EH (cell line): ENCODE measurements at places on chromosomes 11 and 22.
A peak's percentile ranks its signal among the peaks of the same experiment; 100 is the strongest.

- peak; percentile 25 for DNase-seq
Measured at GRCh38 chr22:19779685-19780268, 19.2 kb downstream of the TBX1 start.

- no peak for DNase-seq
Measured at GRCh38 chr11:134644476-134645456, 232.7 kb upstream of the B3GAT1 start.

GRCh38 chr22:46758121-46758520 lies 4.3 kb upstream of the TBC1D22A start:
- DNase-seq, result no peak

- DNase-seq, result peak; percentile 55
Measured at GRCh38 chr11:35318977-35319925, 100.1 kb downstream of the SLC1A2 start.

DNA sequence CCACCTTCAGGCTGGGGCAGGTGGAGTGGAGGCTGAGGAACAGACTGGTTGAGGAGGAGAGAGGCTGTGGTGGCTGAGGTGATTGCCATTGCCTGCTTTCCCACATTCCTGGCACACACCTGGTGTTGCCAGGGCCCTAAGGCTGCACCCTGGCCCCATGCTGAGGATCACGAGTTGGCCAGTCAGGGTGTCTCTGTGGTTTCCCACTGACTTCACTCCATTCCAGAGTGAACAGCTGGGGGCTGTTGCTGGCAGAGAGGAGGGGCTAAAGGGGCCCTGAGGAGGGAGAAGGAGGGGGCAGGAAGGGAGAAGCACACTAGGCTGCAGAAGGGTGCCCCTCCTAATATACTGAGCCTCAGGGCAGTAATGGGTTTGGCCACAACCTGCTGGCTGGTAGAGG lies 1.8 kb downstream of the TMEM86A start:
- no peak for DNase-seq

DNA sequence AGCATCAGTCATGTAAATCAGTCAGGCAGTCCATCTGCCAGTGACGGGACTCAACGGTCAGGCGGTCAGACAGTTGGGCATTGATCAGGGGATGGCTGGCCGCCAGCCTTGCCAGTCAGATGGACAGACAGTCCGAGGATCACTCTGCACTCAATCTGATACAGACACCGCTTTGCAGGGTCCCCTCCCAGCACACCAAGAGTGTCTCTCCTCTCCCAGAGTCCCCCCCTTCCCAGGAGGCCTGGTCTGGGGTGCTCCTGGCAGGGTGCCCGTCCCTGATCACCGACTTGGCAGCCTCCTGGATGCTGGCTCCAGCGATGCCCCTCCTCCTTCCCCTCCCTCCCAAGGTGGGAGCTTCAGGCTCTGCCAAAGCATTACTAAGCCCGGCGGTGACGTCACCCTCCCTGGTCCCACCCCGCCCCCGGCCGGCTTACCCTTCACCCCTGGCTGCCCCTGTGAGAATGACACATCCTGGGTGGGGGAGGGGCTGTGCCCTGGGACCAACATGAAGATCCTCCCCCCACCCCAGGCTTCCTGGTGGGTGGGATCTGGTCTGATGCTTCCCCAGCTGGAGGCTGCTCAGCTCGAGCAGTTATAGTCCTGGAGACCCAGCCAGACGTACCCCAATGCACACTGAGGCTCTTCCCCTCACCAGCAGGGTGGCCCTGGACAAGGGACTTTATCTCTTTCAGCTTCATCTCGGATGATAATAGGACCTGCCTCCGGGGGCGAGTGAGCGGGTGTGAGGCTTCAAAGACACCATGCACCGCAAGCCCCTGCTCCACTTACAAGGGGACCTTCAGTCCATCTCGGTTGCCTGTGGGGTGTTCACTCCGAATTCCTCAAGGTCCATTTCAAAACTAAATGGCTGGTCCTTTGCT lies 69.2 kb downstream of the CD82 start:
- peak; percentile 59 for DNase-seq

DNA sequence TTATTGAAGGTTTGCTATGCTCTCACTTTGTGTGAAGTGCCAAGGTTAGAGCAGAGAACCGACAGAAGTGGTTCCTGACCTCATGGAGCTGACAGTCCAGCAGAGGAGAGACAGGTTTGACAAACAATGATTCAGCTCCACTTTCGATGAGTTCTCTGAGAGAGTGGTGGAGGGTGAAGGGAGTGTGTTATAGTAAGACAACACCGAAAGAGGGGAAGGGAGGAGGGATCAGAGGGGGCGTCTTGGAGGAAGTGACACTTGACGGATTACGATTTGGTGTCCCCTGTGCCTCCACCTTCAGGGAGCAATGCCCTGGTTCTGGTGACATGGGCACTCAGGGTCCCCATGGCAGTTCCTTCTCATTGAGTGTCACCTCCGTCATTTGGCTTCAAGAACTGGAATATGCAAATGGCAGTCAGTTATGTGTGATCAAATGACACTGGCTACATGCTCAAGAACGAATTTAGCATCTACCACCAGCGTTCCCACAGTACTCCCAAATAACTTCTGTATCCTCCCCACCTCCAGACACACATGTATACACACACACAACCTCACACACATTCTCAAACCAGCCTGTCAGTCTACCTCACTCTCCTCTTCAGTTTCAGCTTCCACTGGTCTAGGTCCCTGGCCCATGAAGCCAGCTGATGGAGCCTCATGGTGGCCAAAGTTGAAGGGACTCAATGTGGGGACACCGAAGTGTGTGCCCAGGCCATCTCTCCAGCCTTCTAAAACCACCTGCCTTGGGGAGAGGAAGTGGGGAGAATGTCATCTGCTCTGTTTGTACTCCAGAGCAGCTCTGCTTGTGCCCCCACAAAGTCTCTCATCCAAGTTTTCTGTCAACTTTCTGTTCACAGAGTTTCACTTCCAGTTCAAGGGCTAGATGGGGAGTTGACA lies 31.4 kb upstream of the NUP160 start:
- no peak for DNase-seq

- no peak for DNase-seq
Measured at GRCh38 chr11:58485961-58486360, 21.9 kb downstream of the OR5B21 start.

DNA sequence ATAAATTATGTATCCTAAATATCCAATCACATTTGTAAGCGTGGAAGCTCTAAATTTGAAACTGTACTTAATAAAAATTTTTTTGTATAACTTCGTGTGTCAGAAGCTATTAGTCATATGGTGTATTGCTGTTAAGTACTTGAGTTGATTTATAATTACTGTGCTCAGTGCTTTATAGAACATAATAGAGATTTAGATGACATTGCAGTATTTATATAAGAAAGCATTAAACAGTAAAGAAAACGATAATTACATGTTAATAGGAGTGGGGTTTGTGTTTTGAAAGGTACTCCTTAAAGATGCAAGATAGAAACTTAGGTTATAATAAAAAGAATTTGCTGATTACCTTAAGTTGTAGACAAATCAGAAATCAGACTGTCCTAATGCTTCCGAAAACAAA lies 5.9 kb upstream of the TCP11L1 start:
- no peak for DNase-seq

DNA sequence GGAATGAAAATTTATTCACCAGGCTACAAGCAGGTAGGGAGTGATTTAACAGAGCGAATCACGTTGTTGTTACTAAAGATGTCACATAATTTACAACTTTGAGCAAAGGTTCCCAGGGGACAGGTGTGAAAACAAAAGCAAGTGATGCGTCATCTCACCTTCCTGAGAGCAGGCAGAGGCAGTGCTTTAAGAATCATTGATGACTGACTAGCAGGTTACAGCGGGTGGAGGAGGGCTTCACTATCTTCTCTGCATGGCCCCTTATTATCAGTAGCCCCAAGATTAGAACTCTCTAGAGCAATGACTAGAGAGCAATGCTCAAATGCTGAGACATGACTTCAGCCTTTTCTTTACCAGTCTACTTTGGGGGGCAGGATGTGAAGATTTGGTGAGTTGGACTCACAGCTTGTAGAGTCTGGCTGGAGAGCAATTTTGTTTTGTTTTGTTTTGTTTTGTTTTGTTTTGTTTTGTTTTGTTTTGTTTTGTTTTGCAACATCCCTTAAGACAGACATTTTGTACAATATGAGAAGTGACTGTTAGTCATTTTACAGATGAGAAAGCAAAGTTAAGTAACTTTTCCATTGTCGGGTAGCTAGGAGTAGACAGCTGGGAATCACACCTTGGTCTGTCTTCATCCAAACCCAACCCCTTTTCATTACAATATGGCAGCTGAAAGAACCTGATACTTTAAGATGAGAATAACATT lies 84.8 kb downstream of the SLC1A2 start:
- no peak for DNase-seq

GRCh38 chr22:49935561-49935960 lies 17.1 kb downstream of the CRELD2 start:
- peak; percentile 33 for DNase-seq

DNA sequence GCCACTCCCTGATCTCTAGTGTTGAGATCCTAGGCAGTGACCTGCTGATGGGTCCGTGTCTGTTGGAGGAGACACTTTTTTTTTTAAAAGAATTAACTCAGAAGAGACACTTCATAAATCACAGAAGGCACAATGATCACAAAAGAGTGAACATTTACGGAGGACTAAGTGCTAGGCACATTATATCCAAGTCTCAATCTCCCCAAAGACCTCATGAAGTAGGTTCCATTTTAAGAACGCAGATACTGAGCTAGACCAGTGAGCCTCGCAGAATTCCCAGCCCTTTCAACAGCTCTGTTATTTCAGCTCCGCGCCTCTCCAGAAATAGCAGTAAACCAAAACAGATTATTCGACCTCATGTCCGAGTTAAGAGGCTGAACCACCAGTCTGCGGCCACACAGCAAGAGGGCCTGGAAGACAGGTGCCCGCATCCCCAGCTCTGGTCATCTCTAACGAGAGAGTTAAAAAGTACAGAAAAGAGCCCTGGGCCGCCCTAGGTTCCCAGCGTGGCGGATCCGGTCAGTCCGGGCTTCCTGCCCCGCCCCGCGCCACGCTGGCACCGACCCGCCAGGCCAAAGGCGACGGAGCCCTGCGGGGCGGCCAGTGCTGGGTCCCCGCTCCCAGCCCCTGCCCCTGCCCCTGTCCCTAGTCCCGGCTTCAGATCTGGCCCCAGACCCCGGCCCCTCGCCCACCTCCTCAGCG lies 612 bp downstream of the XBP1 start:
- DNase-seq, result peak; percentile 76

GRCh38 chr11:66083767-66084166 lies 13.7 kb downstream of the PACS1 start:
- DNase-seq, result no peak

GRCh38 chr11:79422866-79423265 lies 18.0 kb downstream of the TENM4 start:
- peak; percentile 14 for DNase-seq

- DNase-seq, result peak; percentile 81
Measured at GRCh38 chr22:45757068-45757467, 85.4 kb downstream of the ATXN10 start.

DNA sequence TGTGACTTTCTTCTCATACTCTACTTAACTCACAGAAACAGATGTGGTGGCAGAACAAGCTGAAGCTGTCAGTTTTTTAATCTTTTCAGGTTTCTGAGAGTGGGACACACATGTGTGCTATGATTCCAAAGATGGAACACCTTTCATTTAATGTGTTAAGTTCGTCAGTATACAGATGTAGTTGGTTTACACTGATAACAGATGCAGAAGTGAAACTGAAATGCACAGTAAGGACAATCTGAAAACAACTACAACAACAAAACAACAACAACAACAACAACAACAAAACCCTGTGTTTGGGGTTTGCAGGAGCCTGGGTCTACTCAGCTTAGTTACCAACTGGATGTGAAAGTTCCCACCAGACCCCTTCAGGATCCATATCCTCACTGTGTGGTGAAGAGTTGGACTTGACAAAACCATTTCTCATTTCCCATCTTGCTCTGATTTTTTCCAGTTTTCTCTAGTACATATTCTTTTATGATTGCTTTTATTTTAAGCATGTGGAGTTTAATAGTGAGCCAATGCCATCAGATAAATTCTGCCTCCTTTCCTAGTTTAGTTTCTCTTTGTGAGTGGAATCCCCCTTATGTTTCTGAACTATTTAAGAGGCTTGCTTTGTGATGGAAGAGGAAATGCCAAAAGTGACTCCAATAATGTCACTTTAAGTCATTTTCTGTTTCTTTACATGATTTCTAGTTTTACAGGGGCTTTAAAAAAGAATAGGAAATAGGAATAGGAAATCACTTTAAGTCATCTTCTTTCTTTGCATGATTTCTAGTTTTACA lies 47.8 kb downstream of the ARHGAP42 start:
- DNase-seq, result no peak

GRCh38 chr11:27414644-27415043 lies 51.6 kb upstream of the CCDC34 start:
- DNase-seq, result no peak

DNA sequence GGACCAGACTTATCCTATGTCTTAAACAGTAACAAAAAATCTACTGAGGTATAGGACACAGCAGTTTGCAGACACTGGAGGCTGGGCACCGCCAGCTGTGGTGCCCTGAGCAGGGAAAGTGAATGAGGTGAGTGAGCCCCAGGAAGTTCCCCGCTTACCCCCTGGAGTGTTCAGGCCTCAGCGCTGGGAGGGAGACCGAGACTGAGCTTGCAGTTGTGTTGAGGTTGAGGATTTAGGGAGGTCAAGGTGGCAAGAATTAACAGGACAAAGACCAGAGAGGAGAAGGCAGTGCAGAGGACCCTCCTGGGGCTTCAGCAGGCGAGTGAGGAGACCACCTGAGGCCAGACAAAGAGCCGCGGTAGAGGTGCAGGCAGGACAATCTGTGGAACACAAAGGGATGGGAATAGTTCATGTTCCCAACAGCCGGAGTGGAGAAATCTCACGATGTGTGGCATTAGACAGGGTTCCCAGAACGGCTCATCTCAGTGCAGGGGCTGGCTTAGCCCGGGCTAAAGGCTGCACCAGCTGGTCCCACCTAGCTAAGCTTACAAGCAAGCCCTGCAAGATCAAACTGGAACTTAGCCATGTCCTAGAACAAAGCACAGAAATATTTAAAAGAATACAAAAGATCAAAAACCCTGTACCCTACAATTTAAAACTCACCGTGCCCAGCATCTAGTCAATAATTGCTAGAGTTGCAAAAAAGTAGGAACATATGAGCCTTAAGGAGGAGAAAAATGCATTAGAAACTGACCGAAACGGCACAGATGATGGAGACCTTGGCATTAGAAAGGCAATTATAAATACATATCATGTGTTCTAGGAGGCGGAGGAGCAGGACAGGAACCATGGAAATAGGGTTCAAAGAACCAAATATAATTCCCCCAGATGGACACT lies 47.4 kb upstream of the PITPNB start:
- no peak for DNase-seq

DNA sequence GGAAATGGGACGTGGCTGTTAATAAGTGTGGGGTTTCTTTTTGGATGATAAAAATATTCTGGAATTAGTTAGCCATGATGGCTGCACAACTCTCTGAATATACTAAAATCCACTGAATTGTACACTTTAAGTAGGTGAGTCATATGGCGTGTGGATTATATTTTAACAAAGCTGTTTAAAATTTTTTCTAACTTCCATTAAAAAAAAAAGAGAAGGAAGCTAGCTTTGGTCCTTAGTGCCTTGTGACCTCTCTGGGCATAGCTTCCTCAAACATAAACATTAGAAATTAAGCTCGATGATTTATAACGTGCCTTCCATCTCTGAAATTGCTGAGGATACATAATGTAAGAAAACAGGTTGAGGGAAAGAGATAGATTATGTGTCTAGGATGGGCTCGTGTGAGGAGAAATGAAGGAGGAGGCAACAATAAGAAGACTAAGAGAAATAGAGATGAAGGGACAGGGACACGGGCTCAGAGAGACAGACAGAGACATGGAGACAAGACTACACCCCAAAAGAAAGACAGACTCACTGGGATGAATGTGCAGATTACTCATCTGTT lies 20.0 kb downstream of the IRAG1 start:
- peak; percentile 46 for DNase-seq
